Fibroblast of lung (primary cell): ENCODE measurements at places on chromosomes 7 and 10.

DNA sequence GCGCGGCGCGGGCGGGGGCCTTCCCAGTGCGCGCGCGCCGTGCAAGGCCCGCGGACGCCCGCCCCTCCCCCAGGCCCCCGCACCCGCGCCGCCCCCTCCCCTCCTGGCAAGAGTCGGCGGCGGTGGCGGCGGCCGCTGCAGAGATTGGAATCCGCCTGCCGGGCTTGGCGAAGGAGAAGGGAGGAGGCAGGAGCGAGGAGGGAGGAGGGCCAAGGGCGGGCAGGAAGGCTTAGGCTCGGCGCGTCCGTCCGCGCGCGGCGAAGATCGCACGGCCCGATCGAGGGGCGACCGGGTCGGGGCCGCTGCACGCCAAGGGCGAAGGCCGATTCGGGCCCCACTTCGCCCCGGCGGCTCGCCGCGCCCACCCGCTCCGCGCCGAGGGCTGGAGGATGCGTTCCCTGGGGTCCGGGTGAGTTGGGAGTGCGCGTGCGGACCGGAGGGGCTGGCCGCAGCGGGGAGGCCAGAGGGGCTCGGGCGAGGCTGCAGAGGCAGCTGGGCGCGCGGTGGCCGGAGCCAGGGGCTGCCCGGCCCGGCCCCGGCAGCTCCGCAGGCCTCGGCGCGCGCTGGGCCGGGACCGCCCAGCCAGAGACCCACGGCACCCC, at the start of gene BMPR1A:
Gene BMPR1A (plus strand): TSS at position 109 of the 602 bp plus-strand sequence. CDS start 119,400 bp downstream, outside the sequence.
- no peaks in the 10 kb centered on the region for H3K4me1 ChIP-seq
- peak within 1 kb of the TSS; percentile 96 for H3K4me3 ChIP-seq
- no peaks in the 10 kb centered on the region for H3K36me3 ChIP-seq
- H3K27ac ChIP-seq = peak within 1 kb of the TSS; percentile 94

DNA sequence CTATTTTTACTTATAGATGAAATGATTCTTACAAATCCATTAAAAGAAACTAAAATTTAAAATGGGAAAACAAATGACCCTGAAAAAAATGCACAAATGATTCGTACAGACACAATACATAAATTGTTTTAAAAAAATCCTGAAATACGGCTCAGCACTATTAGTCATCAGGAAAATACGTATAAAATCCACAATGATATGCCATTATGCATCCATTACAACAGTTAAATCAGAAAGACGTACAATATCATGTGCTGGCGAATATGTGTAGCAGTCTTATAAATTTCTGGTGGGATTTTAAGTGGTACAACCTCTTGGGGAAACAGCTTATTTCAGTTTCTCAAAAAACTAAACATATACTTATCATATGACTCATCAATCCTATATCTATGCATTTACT, 600.1 kb upstream of the STEAP1 start:
- no peak for DNase-seq
- no peaks in the 10 kb centered on the region for H3K4me1 ChIP-seq
- no peak overlapping the region for H3K4me3 ChIP-seq
- H3K27me3 ChIP-seq = no peaks in the 10 kb centered on the region
- H3K27ac ChIP-seq = no peak overlapping the region
- no peaks in the 10 kb centered on the region for H3K36me3 ChIP-seq

- no peaks in the 10 kb centered on the region for H3K36me3 ChIP-seq
- no peak overlapping the region for H3K27ac ChIP-seq
- DNase-seq = no peak
- no peak overlapping the region for H3K4me3 ChIP-seq
- no peaks in the 10 kb centered on the region for H3K4me1 ChIP-seq
These were observed 38.8 kb upstream of the PDZD8 start for GRCh38 chr10:117413928-117414618.

- H3K4me3 ChIP-seq = no peak overlapping the region
- peak overlapping the region; percentile 94 for H3K27ac ChIP-seq
- H3K27me3 ChIP-seq = no peaks in the 10 kb centered on the region
These were observed 80.6 kb upstream of the RHEB start for GRCh38 chr7:151600331-151600730.

DNA sequence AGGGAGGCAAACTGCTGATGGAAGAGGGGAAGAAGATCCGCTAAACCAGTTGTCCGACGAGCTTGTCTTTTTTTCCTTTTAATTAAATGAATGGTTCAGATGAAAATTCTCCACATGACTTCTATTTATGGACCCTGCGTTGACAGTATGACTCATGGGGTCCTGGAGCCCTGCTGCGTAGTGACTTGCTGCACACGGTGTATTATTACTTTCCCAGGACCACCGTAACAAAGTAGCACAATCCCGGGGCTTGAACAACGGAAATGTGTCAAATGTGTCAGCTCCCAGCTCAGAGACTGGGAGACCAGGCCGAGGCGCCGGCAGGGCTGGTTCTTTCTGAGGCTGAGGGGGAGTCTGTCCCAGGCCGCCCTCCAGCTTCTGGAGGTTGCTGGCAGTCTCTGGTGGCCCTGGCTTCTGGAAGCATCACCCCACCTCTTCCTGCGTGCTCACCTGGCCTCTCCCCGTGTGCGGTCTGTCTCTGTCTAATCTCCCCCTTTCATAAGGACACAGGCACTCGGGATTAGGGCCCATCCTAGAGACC, 33.8 kb upstream of the MNX1 start:
- H3K4me3 ChIP-seq = no peak overlapping the region
- H3K27me3 ChIP-seq = no peaks in the 10 kb centered on the region
- H3K36me3 ChIP-seq = no peaks in the 10 kb centered on the region
- no peak overlapping the region for H3K27ac ChIP-seq
- H3K4me1 ChIP-seq = no peaks in the 10 kb centered on the region
- peak; percentile 6 for DNase-seq

- H3K36me3 ChIP-seq = no peaks in the 10 kb centered on the region
- H3K4me3 ChIP-seq = no peak overlapping the region
- H3K27me3 ChIP-seq = no peaks in the 10 kb centered on the region
- no peak for DNase-seq
- H3K27ac ChIP-seq = no peak overlapping the region
These were observed 439.6 kb downstream of the GLRX3 start for GRCh38 chr10:130575756-130576285.

DNA sequence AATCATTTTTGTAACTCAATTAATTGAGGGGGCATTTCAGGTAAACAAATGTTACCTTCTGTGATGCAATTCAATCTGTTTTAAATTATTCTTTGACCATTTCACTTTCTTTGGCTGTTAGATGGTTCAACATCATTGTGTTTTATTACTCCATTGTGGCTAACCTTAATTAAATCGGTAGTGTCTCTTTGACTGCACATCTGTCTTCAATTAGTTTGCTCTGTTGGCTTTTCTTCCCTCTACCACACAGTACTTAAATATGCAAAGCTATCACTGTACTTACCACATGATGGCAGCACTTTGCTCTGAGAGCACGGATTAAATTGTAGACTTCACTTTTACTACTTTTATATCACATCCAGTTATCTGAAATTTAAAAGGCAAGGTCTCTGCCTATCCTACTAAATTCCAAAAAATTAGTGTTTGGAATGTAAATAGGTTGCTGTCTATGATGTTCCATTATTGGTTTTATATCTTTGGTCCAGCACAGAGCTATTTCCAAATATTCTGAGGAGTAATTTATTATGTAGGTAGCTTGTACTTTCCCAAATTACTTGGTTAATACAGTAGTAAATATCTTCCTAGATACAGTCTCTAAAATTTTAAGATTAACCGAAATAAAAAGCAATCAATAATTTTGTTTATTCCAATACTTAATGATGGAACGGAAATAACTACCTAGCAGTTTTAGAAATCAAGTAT, 352.0 kb downstream of the PCLO start:
- no peaks in the 10 kb centered on the region for H3K27me3 ChIP-seq
- no peak overlapping the region for H3K27ac ChIP-seq
- H3K4me3 ChIP-seq = no peak overlapping the region

DNA sequence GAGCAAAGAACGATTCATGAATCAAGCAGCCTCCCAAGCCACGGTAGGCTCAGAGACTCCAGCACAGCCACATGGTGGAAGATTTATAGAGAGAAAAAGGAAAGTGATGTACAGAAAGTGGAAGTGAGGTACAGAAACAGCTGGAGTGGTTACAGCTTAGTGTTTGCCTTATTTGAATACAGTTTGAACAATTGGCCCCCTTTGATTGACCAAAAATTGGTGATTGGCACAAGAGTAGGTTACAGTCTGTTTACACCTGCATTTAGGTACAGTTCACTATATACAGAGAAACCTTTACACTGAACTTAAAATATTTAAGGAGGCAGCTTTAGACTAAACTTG, 136.4 kb upstream of the ASAH2 start:
- H3K36me3 ChIP-seq = no peaks in the 10 kb centered on the region
- H3K27ac ChIP-seq = no peak overlapping the region
- no peak for DNase-seq
- H3K4me1 ChIP-seq = no peaks in the 10 kb centered on the region

GRCh38 chr7:57769958-57770357, 320.0 kb downstream of the ZNF716 start:
- DNase-seq = no peak
- H3K36me3 ChIP-seq = no peaks in the 10 kb centered on the region
- no peaks in the 10 kb centered on the region for H3K4me1 ChIP-seq
- no peak overlapping the region for H3K27ac ChIP-seq

DNA sequence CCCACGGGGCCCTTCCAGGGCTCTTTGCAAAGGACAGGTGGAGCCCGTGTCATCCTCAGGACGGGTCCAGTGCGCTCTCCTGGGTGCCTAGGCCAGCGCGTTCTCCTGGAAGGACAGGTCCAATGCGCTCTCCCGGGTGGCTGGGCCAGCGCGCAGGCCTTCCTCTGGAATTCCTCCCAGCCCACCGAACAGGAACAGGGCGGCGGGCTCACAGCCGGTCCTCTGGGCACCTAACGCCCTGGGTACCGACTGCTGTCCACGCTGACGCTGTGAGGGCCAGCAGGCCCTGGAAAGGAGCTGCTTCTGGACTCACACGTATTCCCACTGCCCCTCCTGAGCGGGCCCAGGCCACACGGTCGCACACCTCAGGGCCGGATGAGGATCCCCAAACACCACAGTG, 49.3 kb downstream of the STK32C start:
- no peak overlapping the region for H3K27ac ChIP-seq
- H3K4me1 ChIP-seq = no peaks in the 10 kb centered on the region
- no peak for DNase-seq
- H3K27me3 ChIP-seq = no peaks in the 10 kb centered on the region

GRCh38 chr10:36515319-36515718, 610.1 kb upstream of the ANKRD30A start:
- no peaks in the 10 kb centered on the region for H3K36me3 ChIP-seq
- DNase-seq = peak; percentile 64
- H3K27ac ChIP-seq = no peak overlapping the region
- H3K27me3 ChIP-seq = no peaks in the 10 kb centered on the region
- no peak overlapping the region for H3K4me3 ChIP-seq

DNA sequence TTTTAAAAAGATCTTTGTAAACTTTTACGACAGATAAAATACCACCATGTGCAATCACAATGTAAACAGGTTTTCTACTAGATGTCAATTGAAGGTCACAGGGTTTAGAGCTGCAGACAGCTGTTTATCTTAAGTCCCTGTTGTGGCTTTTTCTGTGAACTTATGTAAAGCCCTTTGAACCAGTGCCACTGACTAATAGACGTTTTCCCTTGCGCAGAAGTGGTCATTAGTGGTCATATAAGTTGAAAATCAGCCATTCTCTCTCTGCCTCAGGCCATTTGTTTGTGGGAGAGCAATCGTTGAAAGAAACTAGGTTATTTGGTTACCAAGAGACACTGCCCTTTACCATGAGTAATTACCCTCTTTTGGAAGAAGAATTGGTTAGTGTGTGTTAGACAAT, 23.9 kb downstream of the CACNB2 start:
- peaks cover 16% of the 10 kb centered on the region for H3K4me1 ChIP-seq
- DNase-seq = peak; percentile 83
- no peak overlapping the region for H3K4me3 ChIP-seq
- H3K36me3 ChIP-seq = no peaks in the 10 kb centered on the region
- peak overlapping the region; percentile 69 for H3K27ac ChIP-seq
- no peaks in the 10 kb centered on the region for H3K27me3 ChIP-seq

DNA sequence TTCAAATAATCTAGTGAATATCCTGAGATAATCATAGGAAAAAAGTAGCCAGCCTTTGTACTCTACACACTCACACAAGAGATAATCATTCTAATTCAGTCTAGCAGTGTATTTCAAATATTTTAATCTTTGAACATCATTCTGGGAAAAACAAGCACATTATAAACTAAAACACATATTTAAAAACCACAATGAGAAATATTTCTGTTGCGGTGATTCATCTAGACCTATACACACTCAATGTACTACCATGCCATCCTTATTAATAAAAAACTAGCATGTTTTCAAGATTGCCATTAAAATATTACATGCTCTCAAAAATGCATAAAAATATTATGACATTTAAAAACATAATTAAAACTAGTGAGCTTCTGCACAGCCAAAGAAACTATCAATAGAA, 11.8 kb downstream of the COG5 start:
- H3K4me3 ChIP-seq = no peak overlapping the region
- H3K27ac ChIP-seq = no peak overlapping the region
- H3K4me1 ChIP-seq = no peaks in the 10 kb centered on the region
- no peaks in the 10 kb centered on the region for H3K27me3 ChIP-seq
- peak; percentile 23 for DNase-seq

GRCh38 chr7:134845461-134845860, 66.0 kb downstream of the CALD1 start:
- no peaks in the 10 kb centered on the region for H3K27me3 ChIP-seq
- H3K4me1 ChIP-seq = peaks cover 4% of the 10 kb centered on the region
- no peak overlapping the region for H3K27ac ChIP-seq
- H3K36me3 ChIP-seq = peaks cover 6% of the 10 kb centered on the region
- no peak overlapping the region for H3K4me3 ChIP-seq
- no peak for DNase-seq

- no peaks in the 10 kb centered on the region for H3K4me1 ChIP-seq
- no peak overlapping the region for H3K27ac ChIP-seq
- no peaks in the 10 kb centered on the region for H3K27me3 ChIP-seq
These were observed 165.4 kb downstream of the KIAA1217 start for GRCh38 chr10:24374134-24374915.

GRCh38 chr10:44344727-44345126, 40.2 kb downstream of the CXCL12 start:
- no peak overlapping the region for H3K27ac ChIP-seq
- DNase-seq = no peak
- no peaks in the 10 kb centered on the region for H3K36me3 ChIP-seq
- no peak overlapping the region for H3K4me3 ChIP-seq
- peaks cover 10% of the 10 kb centered on the region for H3K27me3 ChIP-seq

GRCh38 chr7:135248546-135248945, 14.9 kb downstream of the STRA8 start:
- no peak overlapping the region for H3K27ac ChIP-seq
- peaks cover 4% of the 10 kb centered on the region for H3K4me1 ChIP-seq
- no peak for DNase-seq
- no peak overlapping the region for H3K4me3 ChIP-seq
- peaks cover 3% of the 10 kb centered on the region for H3K27me3 ChIP-seq
